Activated T-cell treated with anti-CD3 and anti-CD28 coated beads for 1 hour (primary cell): ENCODE measurements at places on chromosomes 11 and 22.

DNA sequence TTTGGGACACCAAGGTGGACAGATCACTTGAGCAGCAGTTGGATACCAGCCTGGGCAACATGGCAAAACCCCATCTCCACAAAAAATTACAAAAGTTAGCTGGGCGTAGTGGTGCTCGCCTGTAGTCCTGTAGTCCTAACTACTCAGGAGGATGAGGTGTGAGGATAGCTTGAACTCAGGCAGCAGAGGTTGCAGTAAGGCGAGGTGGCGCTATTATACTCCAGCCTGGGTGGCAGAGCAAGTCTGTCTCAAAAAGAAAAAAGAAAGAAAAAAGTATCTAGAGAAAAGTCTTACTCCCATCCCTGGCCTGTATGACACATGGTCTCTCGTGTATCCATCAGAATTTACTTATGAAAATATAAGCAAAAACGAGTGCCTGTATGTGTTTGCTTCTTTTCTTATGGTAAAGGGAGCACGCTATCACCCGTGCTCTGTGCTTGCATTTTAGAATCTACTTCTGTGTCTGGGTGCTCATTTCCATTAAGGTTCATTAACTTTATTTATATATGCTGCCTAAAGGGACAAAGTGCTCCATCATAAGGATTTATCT is 15.4 kb upstream of the CPT1A start:
- DNase-seq: no peak

- no peak for DNase-seq
Observed at GRCh38 chr11:111910676-111911562, 651 bp downstream of the CRYAB start.

- DNase-seq: no peak
Observed at GRCh38 chr11:75561426-75562047, 516 bp upstream of the SERPINH1 start.

GRCh38 chr11:125272092-125272491 is 107.5 kb downstream of the PKNOX2 start:
- DNase-seq: no peak

DNA sequence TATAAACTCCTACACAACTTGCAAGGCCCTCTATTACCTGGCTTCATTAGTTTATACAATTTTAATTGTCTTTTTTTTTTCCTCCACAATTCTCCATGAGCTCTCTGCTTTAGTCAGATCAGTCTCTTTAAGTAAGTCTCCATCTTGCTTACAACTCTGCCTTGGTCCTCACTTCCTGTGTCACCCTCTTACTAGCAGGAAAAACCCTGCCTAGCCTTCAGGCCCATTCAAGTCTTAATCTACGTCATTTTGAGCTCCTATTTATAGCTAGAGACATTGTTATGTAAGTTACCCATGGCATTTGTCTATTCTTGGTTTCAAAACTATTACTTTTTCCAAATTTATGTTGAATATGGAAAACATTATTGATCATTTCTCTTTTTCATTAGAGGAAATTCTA is 177.4 kb downstream of the SBF2 start:
- no peak for DNase-seq

DNA sequence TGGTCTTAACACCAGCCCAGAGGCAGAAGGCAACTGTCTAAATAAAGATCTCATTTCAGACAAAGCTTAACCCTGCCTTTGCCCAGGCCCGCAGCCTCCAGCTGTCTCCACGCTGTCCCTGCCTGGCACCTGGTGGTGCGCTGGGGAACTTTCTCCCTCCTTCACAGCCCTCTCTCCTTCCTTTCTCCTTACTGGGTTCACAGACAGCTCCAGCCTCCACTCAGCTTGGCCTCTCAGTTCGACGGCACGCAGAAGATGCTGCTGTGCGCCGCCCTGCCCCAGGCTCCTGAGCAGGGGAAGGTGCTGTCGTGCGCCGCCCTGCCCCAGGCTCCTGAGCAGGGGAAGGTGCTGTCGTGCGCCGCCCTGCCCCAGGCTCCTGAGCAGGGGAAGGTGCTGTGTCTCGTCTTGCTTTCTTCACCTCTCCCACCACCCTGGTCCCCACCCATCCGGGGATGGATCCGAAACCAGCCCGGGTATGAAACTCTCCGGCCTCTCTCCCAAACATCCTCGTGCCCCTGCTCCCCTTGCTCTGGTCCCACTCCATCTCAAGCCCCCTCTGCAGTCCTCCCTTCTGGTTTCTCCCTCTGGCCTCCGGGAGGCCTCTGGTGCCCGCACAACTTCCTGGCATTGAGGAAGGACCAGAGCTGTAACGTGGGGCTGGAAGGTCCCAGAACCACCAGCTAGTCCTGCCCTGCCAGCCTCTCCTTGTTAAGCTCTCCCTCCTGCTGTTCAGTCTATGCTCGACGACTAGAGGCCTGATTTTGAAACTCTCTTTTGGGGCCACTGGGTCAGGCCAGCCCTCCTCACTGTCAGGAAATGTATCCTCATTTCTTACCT is 22.9 kb upstream of the JAM3 start:
- DNase-seq: no peak

GRCh38 chr11:116072133-116072532 is 567.9 kb upstream of the CADM1 start:
- DNase-seq: no peak

DNA sequence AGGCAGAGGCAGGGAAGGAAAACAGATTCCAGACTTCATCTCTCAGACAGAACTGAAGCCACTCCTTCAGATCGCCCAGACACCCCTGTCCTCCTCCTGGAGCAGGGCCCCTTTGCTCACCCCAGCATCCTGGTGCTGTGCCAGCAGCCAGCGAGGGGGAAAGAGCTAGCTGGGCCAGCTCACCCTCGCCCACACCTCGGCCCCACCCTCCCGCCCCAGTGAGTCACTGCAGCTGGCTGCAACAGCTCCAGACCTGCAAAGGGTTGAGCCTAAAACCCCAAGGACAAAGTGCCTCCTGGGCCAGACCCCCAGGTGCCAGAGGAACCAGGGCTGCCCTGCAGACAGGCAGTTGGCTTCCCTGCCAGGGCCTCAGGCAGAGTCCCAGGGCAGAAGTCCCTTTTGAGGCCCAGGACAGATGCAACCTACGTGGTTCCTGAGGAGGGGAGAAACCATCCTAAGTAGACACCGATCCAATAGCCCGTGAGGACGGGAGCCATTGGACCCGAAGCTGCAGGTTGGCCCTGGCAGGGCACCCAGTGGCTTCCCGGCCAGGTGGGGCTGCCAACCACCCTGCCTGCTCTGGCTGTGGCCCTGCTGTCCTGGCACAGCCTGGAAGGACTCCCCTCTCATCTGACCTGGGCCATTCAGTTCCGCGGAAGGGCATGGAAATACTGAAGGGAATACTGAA is 7.2 kb downstream of the AHNAK start:
- peak; percentile 28 for DNase-seq

- DNase-seq: no peak
Observed at GRCh38 chr22:48234011-48234410, 1471.6 kb downstream of the TBC1D22A start.

GRCh38 chr11:111718859-111719258 is 47.3 kb downstream of the PPP2R1B start:
- no peak for DNase-seq

GRCh38 chr11:64250415-64251015 is 815 bp upstream of the PLCB3 start:
- DNase-seq: no peak

GRCh38 chr11:96139691-96140090 is 203.3 kb downstream of the MAML2 start:
- no peak for DNase-seq

- no peak for DNase-seq
Observed at GRCh38 chr11:131776211-131776610, 405.8 kb downstream of the NTM start.

DNA sequence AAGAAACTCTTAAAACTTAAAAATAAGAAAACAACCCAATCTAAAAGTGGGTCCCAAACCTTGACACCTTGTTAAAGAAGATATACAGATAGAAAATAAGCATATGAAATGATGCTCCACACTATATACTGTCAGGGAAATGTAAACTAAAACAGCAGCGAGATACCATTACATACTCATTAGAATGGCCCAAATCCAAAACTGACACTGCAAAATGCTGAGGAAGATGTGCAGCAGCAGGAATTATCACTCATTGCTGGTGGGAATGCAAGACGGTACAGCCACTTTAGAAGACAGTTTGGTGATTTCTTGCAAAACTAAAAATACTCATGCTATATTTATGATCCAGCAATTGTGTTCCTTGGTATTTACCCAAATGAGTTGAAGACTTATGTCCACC is 5.0 kb upstream of the RNF26 start:
- no peak for DNase-seq

DNA sequence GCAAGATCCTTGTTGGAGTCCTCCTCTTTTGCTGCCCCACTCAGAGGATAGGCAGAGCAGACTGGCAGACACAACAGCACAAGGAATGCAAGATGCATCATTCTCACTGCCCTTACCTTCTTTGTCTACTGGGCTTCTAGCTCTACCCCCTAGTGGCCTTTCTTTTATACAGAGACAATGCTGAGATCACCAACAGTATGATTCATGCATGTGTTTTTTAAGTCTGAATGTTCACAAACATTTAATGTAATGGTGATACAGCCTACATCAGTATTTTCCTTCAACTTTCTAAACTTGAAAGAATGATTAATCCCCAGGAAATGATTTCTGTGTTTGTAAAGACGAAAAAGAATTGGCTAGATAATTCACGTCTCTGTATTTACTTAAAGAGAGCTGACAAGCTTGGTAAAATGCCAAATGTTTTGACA is at the start of gene MMP10:
Gene MMP10 (minus strand): TSS at position 138 of the 428 bp plus-strand sequence. CDS start 37 bp downstream, at position 101.
- DNase-seq: no peak

DNA sequence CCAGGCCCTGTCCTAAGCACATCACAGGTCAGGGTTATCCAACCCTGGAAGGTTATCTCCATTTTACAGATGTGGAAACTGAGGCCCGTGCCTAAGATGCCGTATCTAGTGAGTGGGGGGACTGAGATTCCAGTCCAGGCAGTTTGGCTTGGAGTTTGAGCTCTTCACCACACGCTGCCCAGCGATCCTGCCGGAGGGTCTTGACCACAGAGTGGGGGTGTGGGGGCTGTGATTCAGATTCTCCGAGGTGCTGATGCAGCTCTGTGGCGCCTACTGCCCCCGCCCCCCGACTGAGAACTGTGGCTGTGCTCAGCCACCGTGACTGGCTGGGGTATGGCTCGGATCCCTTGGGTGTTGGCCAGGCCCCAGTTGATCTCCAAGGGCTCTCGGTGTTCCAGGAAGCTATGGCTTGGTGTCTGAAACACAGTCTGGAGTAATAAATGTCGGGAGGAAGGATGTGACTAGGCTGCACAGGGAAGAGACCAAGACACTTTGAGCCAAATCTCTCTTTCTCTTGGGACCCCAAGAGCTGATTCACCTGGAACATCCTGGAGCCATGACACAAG is 60.6 kb upstream of the RASD2 start:
- DNase-seq: no peak

GRCh38 chr11:61534025-61534932 is 25.7 kb downstream of the LRRC10B start:
- DNase-seq: no peak

- no peak for DNase-seq
Observed at GRCh38 chr11:126844789-126845188, 155.8 kb downstream of the KIRREL3 start.

GRCh38 chr11:122898799-122899198 is 16.2 kb downstream of the JHY start:
- DNase-seq: no peak

DNA sequence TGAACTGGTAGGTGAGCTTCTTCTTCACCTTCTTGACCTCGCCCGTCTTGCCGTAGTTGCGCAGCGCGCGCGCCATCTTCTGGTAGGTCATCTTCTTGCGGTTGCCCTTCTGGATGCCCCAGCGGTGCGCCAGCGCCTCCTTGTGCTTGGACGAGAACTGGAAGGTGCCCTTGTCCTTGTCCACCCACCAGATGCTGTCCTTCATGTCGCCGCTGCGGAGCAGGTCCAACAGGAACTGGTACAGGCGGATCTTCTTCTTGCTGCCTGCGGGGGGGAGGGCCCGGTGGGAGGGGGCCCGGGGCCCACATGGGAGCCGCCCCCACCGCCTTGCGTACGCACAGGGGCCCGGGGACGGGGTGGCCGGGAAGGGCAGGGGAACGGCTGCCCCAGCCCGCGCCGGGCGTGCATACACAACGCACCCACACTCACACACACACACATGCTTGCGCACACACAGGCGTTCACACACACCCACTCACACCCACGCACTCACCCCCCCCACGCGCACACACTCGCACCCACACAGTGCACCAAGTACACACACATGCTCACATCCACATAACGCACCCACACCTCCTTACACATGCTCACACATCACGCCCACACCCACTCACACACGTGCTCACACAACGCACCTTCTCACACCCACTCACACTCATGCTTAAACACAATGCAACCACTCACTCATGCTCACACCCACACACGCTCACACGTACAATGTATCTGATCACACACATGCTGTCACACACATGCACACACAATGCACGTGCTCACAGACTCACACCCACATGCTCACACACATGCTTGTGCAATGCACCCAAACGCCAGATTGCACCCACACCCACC is 3.0 kb upstream of the MYBPC3 start:
- DNase-seq: no peak
